ENCODE measurements at places on chromosomes 3 and 15.

- no peak for DNase-seq
Measured at GRCh38 chr15:53670701-53671100, 88.8 kb downstream of the WDR72 start.

GRCh38 chr3:19645093-19645492, 288.9 kb downstream of the EFHB start:
- DNase-seq = no peak

- no peak for DNase-seq
Measured at GRCh38 chr15:40313531-40314398, 6.0 kb upstream of the PLCB2 start.

DNA sequence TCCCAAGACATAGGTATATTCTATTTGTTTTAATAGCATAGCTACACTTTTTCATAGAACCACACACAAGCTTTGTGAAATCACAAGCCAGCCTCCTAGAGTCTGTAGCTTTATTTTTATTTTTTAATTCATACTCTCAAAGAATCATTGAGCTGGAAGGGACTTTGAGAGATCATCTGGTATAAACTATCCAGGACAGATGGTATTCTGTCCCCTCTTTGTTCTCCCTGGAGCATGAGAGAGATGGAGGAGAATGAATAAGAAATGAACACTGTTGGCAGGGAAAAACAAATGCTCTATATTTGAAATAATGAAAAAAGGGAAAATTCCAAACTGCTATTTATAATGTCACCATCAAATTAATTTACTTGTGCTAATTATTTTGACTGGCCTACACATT, 338.7 kb upstream of the IL12A start:
- no peak for DNase-seq

Data from NCI-H1417 treated with DMSO at 0.1 percent for 48 hours (cell line).